Tibial artery (tissue), 4 donors: ENCODE measurements at places on chromosomes 2 and 18.

DNA sequence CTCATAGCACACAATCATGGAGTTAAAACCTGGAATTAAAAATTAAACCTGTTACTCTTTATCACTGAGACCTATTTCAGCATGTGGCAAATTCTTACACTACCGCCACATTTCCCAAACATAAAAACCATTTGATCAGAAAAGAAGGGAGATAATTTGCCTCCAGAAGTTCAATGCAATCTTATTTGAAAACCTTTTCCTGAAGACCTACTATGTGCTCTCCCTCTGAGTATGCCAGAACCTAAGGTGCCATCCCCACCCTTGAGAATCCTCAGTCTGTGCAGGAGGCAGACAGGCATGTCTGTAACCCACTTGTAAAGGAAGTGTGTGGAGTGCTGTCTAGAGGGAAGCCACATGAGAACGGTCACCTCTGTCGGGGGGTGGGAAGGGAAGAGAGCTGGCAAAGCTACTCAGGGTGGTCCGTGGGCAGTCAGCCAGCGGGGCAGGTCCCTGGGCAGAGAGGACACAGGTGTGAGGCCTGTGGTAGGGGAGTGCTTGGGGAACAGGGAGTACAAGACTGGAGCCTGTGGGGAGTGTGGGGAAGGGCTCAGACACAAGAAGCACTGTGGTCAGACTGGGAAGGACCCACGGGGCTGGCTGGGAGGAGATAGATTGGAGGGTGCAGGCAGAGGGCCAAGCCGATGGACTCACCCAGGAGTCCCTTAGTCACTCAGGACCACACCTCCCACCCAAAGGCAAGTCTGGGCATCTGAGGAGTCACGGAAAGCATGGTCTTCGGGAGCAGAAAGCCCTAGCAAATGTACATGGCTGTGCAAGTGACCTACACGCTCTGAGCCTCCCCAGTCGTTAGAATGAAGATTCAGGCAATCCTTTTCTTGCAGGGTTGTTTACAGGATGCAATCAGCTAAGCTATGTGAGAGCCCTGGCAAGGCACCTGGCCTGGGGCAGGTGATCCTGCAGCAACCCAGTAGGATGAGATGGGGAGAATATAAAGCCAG, 22.8 kb downstream of the CRACDL start:
- H3K27ac ChIP-seq = no peak overlapping the region
- no peak overlapping the region for H3K4me3 ChIP-seq
- peaks cover 11% of the 10 kb centered on the region for H3K27me3 ChIP-seq
- DNase-seq = no peak

DNA sequence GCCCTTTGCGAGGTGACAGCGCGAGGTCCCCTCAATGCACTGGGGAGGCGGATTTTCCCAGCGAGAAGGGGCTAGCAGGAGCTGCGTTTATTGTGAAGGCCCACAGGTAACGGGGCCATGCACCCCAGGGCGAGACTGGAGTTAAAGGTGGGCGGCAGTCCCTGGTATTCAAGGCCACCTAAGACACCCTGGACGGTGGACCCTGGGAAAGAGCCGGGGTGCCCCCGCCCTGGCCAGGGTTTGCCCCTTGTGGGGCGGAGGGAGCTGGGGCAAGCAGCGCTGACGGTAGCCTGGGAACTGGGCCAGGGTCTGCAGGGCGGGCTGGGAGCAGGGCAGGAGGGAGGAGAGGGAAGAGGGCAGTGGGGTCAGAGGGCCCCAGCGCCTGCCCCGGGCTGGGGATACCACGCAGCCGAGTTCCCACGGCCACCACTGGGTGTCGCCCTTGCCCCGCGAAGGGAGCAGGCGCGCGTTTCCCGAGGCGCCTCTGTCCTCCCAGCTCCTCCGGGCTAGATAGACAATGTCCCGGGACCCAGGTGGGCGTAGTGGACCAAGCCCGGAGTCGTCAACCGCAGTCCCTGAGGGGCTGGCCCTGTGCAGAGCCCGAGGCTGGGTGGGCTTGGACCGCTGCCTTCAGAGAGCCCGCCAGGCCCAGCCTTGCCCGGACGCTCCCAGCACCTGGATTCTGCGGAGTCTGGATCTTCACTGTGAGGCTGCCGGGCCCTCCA, 80.2 kb downstream of the SMAD4 start:
- no peaks in the 10 kb centered on the region for H3K27me3 ChIP-seq
- H3K4me3 ChIP-seq = no peak overlapping the region
- no peak for DNase-seq

GRCh38 chr18:70028084-70028483, 80.4 kb upstream of the CD226 start:
- H3K27ac ChIP-seq = no peak overlapping the region
- H3K36me3 ChIP-seq = peaks cover 15% of the 10 kb centered on the region
- no peak overlapping the region for H3K4me3 ChIP-seq
- no peaks in the 10 kb centered on the region for H3K27me3 ChIP-seq
- no peaks in the 10 kb centered on the region for H3K4me1 ChIP-seq

GRCh38 chr18:44465381-44465841, 215.3 kb upstream of the SETBP1 start:
- H3K4me3 ChIP-seq = no peak overlapping the region
- H3K27me3 ChIP-seq = no peaks in the 10 kb centered on the region
- no peak overlapping the region for H3K27ac ChIP-seq
- no peaks in the 10 kb centered on the region for H3K4me1 ChIP-seq
- H3K36me3 ChIP-seq = no peaks in the 10 kb centered on the region
- no peak for DNase-seq

DNA sequence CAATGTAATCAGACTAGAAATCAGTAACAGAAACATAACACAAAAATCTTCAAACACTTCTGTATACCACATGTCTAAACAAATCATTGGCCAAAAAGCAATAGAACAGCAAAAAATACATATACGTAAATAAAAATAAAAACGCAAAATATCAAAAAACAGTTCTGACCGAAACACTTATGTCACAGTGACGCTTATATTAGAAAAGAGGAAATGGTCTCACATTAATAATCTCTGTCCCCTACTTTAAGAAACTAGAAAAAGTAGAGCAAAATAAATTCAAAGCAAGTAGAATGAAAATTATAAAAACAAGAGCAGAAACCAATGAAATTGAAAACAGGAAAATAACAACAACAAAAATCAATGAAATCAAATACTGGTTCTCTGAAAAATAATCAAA, 41.9 kb downstream of the TMEM131 start:
- H3K4me3 ChIP-seq = no peak overlapping the region
- H3K27me3 ChIP-seq = no peaks in the 10 kb centered on the region
- DNase-seq = no peak

DNA sequence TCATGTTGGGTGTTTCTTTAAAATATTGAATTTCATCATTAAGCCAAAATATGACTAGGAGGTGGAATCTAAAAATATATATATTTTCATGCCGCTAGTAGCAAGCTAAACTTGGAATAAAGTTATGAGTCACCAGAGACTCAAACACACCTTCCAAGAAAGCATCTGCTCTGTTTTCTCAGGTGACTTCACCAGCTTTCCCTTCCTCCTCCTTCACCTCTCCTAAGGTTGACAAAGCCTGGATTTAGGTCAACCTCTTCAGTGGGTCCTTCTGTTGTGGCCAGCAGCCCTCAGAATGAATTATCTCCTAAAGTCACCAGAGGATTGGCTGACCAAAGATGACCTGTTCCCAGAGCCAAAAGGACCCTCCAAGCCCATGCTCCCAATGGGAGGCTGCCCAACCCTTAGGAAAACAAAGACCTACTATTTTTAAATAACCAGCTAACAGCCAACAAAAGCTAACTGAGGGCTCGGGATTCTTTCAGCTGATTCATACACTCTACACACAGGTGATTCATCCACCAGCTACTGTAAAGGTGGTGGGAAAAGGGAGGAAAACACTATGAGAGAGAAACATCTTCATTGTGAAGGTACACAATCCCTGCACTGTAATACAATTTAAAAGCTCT, 113.9 kb downstream of the MYO5B start:
- no peak overlapping the region for H3K27ac ChIP-seq
- no peak overlapping the region for H3K4me3 ChIP-seq
- no peaks in the 10 kb centered on the region for H3K36me3 ChIP-seq

GRCh38 chr2:105176429-105176828, 65.1 kb upstream of the GPR45 start:
- DNase-seq = no peak
- H3K27me3 ChIP-seq = no peaks in the 10 kb centered on the region
- no peak overlapping the region for H3K4me3 ChIP-seq
- H3K4me1 ChIP-seq = no peaks in the 10 kb centered on the region
- no peak overlapping the region for H3K27ac ChIP-seq

- no peak overlapping the region for H3K27ac ChIP-seq
- DNase-seq = no peak
- H3K4me3 ChIP-seq = no peak overlapping the region
- no peaks in the 10 kb centered on the region for H3K36me3 ChIP-seq
Measured at GRCh38 chr2:144085016-144085415, 434.9 kb downstream of the ZEB2 start.

DNA sequence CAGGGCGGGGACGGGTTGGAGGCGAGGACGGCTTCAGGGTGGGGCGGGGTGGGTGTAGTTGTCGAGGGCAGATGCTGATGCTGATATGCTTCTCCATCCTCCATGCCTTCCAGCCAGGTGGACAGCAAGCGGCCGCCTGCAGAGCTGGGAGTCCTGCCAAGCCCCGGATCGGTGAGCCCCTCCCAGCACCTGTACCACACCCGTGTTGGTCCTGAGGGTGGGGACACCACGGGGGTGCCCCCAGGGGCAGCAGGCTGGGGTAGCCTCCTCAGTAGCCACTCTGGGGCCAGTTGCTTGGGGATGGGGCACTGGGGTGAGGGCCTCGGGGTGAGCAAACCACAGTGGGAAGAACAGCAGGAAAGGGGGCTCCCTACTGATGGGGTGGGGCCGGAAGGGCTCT, 2.6 kb downstream of the ANO7 start:
- H3K4me3 ChIP-seq = no peak overlapping the region
- H3K27ac ChIP-seq = no peak overlapping the region

GRCh38 chr2:45745231-45745630, 93.8 kb downstream of the PRKCE start:
- no peak overlapping the region for H3K4me3 ChIP-seq
- H3K27ac ChIP-seq = no peak overlapping the region
- DNase-seq = no peak
- H3K27me3 ChIP-seq = no peaks in the 10 kb centered on the region

GRCh38 chr2:64945973-64946768, 43.0 kb upstream of the SLC1A4 start:
- DNase-seq = no peak
- no peak overlapping the region for H3K4me3 ChIP-seq
- no peaks in the 10 kb centered on the region for H3K36me3 ChIP-seq

DNA sequence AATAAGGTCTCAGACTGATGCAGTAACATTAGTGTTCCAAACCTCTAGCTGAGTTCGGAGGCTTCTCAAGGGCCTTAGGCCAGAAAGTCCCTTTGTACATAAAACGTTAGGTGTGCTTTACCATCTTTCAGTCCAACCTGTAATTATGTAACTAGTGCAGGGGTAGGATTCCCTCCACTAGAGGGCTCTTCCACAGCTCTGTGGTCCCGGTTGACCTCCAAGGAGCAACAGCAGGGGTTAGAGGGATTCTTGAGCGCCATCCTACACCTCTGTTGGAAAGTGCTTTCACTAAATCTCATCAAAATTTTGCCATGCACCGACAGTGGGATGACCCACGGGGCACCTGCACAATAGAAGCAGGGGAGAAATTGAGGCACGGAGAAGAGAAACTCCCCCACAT, 155.8 kb upstream of the LRP1B start:
- no peaks in the 10 kb centered on the region for H3K36me3 ChIP-seq
- no peaks in the 10 kb centered on the region for H3K27me3 ChIP-seq
- no peak overlapping the region for H3K27ac ChIP-seq
- no peak for DNase-seq
- H3K4me3 ChIP-seq = no peak overlapping the region

- DNase-seq = no peak
- no peak overlapping the region for H3K27ac ChIP-seq
- no peaks in the 10 kb centered on the region for H3K27me3 ChIP-seq
- no peaks in the 10 kb centered on the region for H3K36me3 ChIP-seq
Measured at GRCh38 chr2:209688385-209688784, 83.2 kb upstream of the UNC80 start.

GRCh38 chr2:151374436-151374835, 17.0 kb downstream of the TNFAIP6 start:
- no peaks in the 10 kb centered on the region for H3K4me1 ChIP-seq
- H3K27ac ChIP-seq = no peak overlapping the region
- H3K36me3 ChIP-seq = no peaks in the 10 kb centered on the region
- no peak for DNase-seq

DNA sequence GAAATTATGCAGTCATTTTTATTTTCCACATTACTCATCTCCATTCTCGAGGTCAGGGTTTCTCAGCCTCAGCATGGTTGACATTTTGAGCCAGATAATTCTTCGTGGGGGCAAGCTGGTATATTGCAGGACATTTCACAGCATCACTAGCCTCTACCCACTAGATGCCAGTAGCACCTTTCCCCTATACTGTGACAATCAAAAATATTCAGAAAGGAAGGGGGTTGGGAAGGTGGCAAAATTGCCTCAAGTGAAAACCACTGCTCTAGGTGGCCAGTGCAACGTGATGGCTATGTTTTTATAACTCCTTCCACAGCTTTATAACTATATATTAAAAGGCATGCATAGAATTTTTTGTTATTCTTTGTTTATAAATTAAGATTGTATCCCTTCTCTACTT, 294.5 kb downstream of the CNTNAP5 start:
- DNase-seq = no peak
- H3K4me1 ChIP-seq = no peaks in the 10 kb centered on the region
- H3K27ac ChIP-seq = no peak overlapping the region
- H3K27me3 ChIP-seq = no peaks in the 10 kb centered on the region
- no peak overlapping the region for H3K4me3 ChIP-seq

GRCh38 chr2:10564876-10565445, 116.8 kb upstream of the ODC1 start:
- no peaks in the 10 kb centered on the region for H3K27me3 ChIP-seq
- no peak overlapping the region for H3K27ac ChIP-seq
- peaks cover 12% of the 10 kb centered on the region for H3K36me3 ChIP-seq
- H3K4me3 ChIP-seq = no peak overlapping the region

DNA sequence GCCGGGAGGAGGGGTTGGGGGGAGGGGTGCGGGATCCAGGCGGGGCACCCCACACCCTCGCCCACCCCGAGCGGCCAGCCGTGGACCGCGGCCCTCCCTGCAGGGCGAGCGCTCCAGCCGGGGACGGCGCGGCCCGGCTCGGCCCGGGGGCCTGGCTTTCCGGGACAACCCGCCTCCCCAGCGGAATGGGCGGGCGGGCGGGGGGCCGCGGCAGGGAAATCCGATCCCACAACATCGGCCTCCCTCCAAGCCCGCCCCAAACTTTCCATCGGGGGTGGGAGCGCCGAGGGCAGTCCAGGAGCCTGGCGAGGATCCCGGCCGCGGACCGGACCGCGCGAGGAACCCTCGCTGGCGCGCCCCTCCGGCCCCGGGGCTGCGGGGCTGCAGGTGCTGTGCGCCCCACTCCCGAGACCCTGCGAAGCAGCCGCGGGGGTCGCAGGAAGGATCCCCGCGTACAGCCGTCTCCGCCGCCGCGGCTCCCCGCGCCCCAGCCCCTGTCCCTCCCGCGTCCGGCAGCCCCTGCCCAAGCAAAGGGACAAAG, 529 bp downstream of the SEMA4C start:
- peak overlapping the region; percentile 97 for H3K4me3 ChIP-seq
- H3K27me3 ChIP-seq = no peaks in the 10 kb centered on the region
- H3K36me3 ChIP-seq = peaks cover 15% of the 10 kb centered on the region
- peak; percentile 95 for DNase-seq
- H3K4me1 ChIP-seq = peaks cover 59% of the 10 kb centered on the region
